NCI-H2081 treated with DMSO at 0.1 percent for 48 hours (cell line): ENCODE measurements at places on chromosomes 3 and 15.

DNA sequence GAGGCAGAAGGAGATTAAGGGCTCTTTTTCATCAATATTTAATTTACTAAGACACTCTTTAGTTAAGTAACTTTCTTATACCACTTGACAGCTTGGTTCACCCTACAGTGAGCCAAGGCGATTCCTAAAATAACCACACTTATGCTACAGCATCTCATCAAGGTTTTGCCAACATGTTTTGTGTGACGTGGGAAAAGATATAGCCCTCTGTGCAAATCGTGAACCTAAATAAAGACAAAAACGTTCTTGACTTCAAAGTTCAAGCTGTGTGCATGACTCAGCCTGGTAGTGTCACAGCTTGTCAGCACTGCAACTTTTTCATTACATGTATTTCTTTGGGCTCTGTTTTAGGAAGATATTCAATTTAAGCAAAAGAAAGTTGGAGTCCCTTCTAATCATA is 297.0 kb upstream of the EPHA3 start:
- no peak for DNase-seq

GRCh38 chr15:60390871-60391501 is 6.8 kb downstream of the ANXA2 start:
- no peak for DNase-seq

- no peak for DNase-seq
Observed at GRCh38 chr3:15007681-15008141, 57.4 kb downstream of the MRPS25 start.

GRCh38 chr3:100024520-100025303 is 89.6 kb downstream of the FILIP1L start:
- DNase-seq, result no peak

GRCh38 chr15:60875681-60876080 is 353.4 kb downstream of the RORA start:
- no peak for DNase-seq

- no peak for DNase-seq
Observed at GRCh38 chr15:33132722-33133345, 61.7 kb downstream of the FMN1 start.

GRCh38 chr15:99009741-99010330 is 2.2 kb upstream of the PGPEP1L start:
- DNase-seq, result no peak

DNA sequence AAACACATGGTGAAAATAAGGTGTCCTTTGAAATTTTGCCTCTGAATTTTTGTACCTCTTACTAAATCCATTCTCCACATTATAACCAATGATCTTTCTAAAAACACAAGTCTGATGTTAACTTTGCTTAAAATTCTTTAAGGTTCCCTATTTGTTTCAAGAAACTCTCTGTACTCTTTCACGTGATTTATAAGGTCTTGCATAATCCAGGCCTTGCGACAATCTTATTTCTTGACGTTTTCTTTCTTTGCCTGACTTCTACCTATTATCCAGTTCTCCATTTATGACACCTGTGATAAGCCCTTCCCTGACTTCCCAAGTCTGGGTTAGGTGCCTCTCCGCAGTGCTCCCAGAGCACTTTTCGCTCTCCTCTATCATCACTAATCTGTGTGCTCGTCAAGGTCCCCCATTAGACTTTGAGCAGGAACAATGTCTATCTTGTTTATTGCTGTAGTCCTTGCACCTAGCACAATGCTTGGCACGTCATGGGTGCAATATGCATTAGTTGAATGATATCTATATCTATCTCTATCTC is 24.3 kb upstream of the KPNA1 start:
- no peak for DNase-seq

GRCh38 chr15:58666957-58667356 is 82.5 kb downstream of the ADAM10 start:
- no peak for DNase-seq

DNA sequence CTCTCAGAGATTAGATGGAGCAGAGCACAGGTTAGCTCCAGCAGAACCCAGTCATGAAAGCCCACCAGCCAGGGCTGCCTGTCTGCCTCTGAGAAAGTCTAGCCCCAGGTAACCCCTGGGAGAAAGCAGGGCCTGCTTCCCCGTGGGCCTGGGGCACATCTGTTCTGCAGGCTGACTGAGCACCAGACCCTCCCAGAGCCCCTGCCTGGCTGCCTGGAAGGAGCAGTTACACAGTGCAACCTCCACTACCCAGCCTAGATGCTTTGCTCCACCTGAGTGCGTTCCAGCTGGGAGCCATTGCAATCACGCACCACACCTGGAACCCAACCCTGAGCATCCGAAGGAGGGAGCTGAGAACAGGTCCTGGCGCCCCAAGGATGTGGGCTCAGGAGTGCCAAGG is 24.7 kb upstream of the OR5K4 start:
- no peak for DNase-seq

DNA sequence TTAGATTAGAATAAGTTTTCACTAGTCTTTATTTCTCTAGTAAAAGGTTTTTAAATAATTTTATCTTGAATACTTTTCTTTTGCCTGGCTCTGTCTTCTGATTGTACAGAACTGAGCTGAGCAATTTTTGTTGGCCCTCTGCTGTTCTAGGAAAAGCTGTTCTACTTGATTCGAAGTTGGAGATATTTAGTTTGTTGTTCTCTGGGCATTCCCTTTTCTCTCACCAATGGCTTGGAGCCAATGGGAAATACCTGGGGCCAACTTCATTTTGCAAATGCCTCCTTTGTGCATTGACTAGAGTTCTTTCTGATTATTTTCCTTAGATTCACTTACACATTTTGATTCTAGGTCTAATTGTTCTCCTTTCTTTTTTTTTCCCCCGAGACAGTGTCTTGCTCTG is 16.5 kb downstream of the ABHD5 start:
- no peak for DNase-seq

GRCh38 chr15:69853544-69853951 is 244.2 kb downstream of the TLE3 start:
- no peak for DNase-seq

- DNase-seq, result no peak
Observed at GRCh38 chr15:84929795-84930603, 45.5 kb downstream of the SLC28A1 start.

GRCh38 chr3:197547306-197548011 is 8.3 kb downstream of the BDH1 start:
- no peak for DNase-seq

DNA sequence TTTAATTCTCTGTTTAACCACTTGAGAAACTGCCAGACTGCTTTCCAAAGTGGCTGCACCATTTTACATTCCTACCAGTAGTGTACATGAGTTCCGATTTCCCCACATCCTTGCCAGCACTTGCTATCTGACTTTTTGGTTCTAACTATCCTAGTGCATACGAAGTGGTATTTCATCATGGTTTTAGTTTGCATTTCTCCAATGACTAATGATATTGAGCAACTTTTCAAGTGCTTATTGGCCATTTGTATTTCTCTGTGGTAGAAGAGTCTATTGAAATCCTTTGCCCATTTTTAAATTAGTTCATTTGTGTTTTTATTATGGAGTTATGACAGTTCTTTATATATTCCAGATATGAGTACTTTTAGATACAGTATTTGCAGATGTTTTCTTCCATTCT is 247.8 kb downstream of the GABRB3 start:
- DNase-seq, result no peak

- DNase-seq, result no peak
Observed at GRCh38 chr15:101250873-101251829, 697 bp downstream of the CHSY1 start.

GRCh38 chr15:38414357-38414756 is 39.6 kb upstream of the FAM98B start:
- DNase-seq, result no peak

DNA sequence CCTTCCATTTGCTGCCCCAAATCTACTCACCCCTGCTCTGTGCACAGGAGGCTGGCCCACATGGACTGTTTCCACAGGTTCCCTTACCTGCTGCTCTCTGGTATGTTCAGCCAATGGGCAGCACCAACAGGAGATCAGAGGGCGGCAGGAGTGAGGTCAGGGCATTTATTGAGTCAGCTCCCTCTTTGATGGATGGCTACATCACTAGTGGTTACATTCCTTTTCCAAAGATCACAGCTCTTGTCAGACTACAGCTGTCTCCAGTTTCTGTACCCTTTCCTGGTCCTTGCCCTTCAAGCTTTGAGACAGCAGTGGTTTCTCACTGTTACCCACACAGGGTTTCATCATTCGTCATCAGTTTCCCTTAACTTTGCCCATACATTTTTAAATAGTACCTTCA is 325.1 kb downstream of the SUCLG2 start:
- no peak for DNase-seq

GRCh38 chr3:57158813-57159738 is 6.1 kb downstream of the IL17RD start:
- DNase-seq, result no peak
